ENCODE measurements at places on chromosomes 3 and 15. TPM values are rescaled to one million over a fixed set of nuclear protein-coding genes. Genes with fewer than 3 reads are reported as not detected.

Gene HES1
- 36.7 TPM for total RNA-seq

- no peak for DNase-seq
- no peak overlapping the region for H3K4me3 ChIP-seq
- no peaks in the 10 kb centered on the region for H3K36me3 ChIP-seq
- H3K27ac ChIP-seq = no peak overlapping the region
- peaks cover 22% of the 10 kb centered on the region for H3K27me3 ChIP-seq
These were observed 56.2 kb upstream of the GLCE start for GRCh38 chr15:69104050-69104750.

DNA sequence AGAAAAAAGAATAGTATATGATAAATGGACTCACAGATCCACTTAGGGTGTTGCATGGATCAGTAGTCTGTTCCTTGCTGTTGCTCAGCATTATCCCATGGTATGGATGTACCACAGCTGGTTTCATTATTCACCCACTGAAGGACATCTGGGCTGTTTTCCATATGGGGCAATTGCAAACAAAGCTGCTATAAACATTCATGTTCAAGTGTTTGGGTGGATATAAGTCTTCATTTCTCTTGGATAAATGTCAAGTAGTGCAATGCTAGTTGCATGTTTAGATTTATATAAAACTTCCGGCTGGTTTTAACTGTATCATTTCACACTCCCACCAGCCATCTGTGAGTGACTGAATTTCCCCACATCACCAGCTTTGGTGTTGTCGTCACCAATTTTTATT, 137.7 kb downstream of the ASB7 start:
- H3K4me1 ChIP-seq = no peaks in the 10 kb centered on the region
- no peak overlapping the region for H3K4me3 ChIP-seq

Gene CLEC3B
- total RNA-seq = 47.1 TPM

Gene PRKAR2A
- 73.3 TPM for total RNA-seq

Gene SNTN
- not detected for total RNA-seq

- H3K27ac ChIP-seq = no peak overlapping the region
- H3K4me3 ChIP-seq = no peak overlapping the region
- no peak for DNase-seq
These were observed 21.8 kb downstream of the FBXO45 start for GRCh38 chr3:196590279-196590678.

Gene CHP1
- 77.0 TPM for total RNA-seq

DNA sequence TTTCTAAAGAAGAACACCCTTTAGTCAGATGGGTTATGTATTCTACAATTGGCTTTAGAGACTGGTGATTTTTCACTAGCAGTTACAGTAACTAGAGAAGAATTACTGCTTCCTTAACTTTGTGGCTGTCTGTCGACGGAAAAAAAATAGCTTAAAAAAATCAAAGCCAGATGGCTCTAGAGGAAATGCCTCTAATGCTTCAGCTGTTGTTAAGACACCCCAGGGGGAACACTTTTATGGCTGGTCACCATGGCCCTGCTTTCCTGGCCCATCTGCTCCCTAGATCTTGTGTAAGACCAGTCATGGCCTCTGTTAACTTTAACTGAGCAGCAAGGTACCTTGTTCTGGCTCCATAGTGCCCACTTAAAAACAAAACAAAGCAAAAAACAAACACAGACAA, 198.6 kb upstream of the PLSCR5 start:
- no peaks in the 10 kb centered on the region for H3K27me3 ChIP-seq
- peak overlapping the region; percentile 86 for H3K27ac ChIP-seq

Gene ACTR8
- 42.6 TPM for total RNA-seq

Gene GHSR
- not detected for total RNA-seq

- H3K27ac ChIP-seq = no peak overlapping the region
- H3K4me1 ChIP-seq = no peaks in the 10 kb centered on the region
- DNase-seq = no peak
- peaks cover 1% of the 10 kb centered on the region for H3K36me3 ChIP-seq
- H3K27me3 ChIP-seq = peaks cover 30% of the 10 kb centered on the region
- no peak overlapping the region for H3K4me3 ChIP-seq
These were observed 119.8 kb upstream of the TLE3 start for GRCh38 chr15:70217226-70218160.

GRCh38 chr15:41774882-41775417, 666 bp downstream of the MAPKBP1 start:
- H3K36me3 ChIP-seq = no peaks in the 10 kb centered on the region
- H3K27me3 ChIP-seq = no peaks in the 10 kb centered on the region
- peak overlapping the region; percentile 92 for H3K27ac ChIP-seq
- H3K4me1 ChIP-seq = peaks cover 61% of the 10 kb centered on the region
- DNase-seq = no peak
- H3K4me3 ChIP-seq = peak overlapping the region; percentile 80

DNA sequence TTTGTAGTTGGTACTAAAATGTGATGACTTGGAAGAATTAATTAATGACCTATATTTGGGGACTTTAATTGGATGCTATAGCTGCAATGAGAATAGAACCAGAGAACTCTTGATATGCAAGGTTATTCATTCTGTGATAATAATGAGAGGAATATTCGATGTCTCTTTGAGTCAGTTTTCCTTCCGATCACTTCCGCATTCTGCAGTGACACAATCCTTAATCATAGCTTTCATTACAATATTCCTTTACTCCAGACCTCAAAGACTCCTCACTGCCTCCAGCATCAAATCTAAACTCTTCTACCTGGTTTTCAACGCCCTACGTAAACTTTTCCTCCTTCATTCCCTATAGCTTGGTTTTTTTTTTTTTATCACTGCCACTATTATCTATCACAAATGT, 21.6 kb downstream of the B3GNT5 start:
- no peak for DNase-seq
- peaks cover 5% of the 10 kb centered on the region for H3K36me3 ChIP-seq
- H3K27ac ChIP-seq = no peak overlapping the region
- H3K27me3 ChIP-seq = no peaks in the 10 kb centered on the region

Gene CCK
- not detected for total RNA-seq

GRCh38 chr3:63022114-63022513, 146.9 kb upstream of the CADPS start:
- no peak overlapping the region for H3K27ac ChIP-seq
- no peaks in the 10 kb centered on the region for H3K27me3 ChIP-seq
- H3K4me3 ChIP-seq = no peak overlapping the region
- no peak for DNase-seq
- no peaks in the 10 kb centered on the region for H3K36me3 ChIP-seq
- H3K4me1 ChIP-seq = no peaks in the 10 kb centered on the region

Gene CNTN3
- total RNA-seq = 2.1 TPM

GRCh38 chr3:44955917-44956316, 20.1 kb downstream of the ZDHHC3 start:
- H3K4me3 ChIP-seq = no peak overlapping the region
- no peaks in the 10 kb centered on the region for H3K4me1 ChIP-seq
- no peak overlapping the region for H3K27ac ChIP-seq
- no peak for DNase-seq
- H3K36me3 ChIP-seq = peaks cover 2% of the 10 kb centered on the region
- no peaks in the 10 kb centered on the region for H3K27me3 ChIP-seq

Gene IMPG2
- 0.80 TPM for total RNA-seq

- H3K4me3 ChIP-seq = peak overlapping the region; percentile 88
- no peaks in the 10 kb centered on the region for H3K36me3 ChIP-seq
These were observed 159.0 kb upstream of the CHRNA7 start for GRCh38 chr15:31871166-31871886.

Gene MNS1
- 1.5 TPM for total RNA-seq

- H3K36me3 ChIP-seq = no peaks in the 10 kb centered on the region
- H3K27ac ChIP-seq = no peak overlapping the region
- no peak overlapping the region for H3K4me3 ChIP-seq
- DNase-seq = no peak
These were observed 125.8 kb downstream of the TNIK start for GRCh38 chr3:171334465-171334811.

DNA sequence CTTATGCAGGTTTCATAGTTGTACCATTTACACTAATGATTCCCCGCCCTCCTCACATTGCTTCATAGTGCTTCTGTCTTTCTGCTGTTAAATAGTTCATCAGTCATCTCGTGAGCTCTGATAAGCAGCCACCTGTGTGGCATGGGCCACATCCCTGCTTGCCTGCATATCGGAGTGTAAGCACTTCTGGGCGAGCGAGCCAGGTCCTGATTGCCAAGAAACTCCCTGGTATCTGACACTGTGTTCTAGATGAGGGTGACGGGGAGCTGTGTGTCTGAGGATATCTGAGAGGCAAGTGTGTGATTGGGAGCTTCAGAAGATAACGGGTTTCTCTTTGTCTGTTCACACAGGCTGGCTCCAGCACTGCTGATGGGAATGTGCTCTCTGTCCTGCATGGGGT, 130.6 kb downstream of the LRIG1 start:
- DNase-seq = no peak
- H3K36me3 ChIP-seq = peaks cover 20% of the 10 kb centered on the region
- no peak overlapping the region for H3K27ac ChIP-seq
- peaks cover 18% of the 10 kb centered on the region for H3K4me1 ChIP-seq

- H3K36me3 ChIP-seq = no peaks in the 10 kb centered on the region
- H3K4me1 ChIP-seq = no peaks in the 10 kb centered on the region
- no peak overlapping the region for H3K27ac ChIP-seq
- no peak overlapping the region for H3K4me3 ChIP-seq
- DNase-seq = no peak
- peaks cover 4% of the 10 kb centered on the region for H3K27me3 ChIP-seq
These were observed 75.5 kb upstream of the TRA2B start for GRCh38 chr3:186013312-186013711.

DNA sequence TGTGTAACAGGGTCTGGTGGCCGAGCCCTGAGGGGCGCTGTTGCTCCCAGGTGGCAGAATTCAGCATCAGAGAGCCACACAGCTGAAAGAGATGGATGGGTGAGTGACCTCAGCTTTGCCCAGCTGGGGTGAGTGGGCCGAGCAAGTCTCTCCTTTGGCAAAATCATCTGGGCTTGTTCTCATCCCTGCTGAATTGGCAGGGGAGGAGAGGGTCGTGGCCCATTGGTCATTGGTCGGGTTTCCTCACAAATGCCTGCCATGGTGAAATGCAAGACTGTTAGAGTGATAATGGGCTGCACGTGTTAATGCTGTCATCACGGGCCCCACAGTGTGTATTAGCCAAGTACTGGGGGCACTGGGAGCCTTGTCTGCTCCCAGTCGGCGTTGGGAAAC, 15.9 kb downstream of the ABHD2 start:
- DNase-seq = no peak
- H3K27ac ChIP-seq = peak overlapping the region; percentile 93
- no peaks in the 10 kb centered on the region for H3K27me3 ChIP-seq
- peaks cover 66% of the 10 kb centered on the region for H3K4me1 ChIP-seq

DNA sequence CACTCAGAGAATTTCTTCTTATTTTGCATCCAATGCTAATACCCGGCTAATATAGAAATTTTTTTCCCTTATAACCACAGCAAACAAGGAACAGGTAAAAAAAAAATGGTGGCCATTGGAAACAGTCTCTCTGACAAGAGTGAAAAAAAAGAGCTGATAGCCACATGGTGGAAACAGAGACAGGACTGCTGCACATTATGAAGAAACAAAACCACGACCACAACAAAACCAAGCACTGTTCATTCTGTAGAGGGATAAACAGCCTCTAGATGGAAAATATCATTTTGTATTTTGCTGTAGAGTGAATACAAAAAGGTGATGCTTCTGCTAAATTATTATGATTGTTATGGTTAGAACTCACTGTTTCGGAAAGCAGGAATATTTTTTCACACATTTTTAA, 686.2 kb downstream of the NLGN1 start:
- H3K27ac ChIP-seq = no peak overlapping the region
- no peaks in the 10 kb centered on the region for H3K4me1 ChIP-seq
- no peak overlapping the region for H3K4me3 ChIP-seq
- H3K27me3 ChIP-seq = no peaks in the 10 kb centered on the region

DNA sequence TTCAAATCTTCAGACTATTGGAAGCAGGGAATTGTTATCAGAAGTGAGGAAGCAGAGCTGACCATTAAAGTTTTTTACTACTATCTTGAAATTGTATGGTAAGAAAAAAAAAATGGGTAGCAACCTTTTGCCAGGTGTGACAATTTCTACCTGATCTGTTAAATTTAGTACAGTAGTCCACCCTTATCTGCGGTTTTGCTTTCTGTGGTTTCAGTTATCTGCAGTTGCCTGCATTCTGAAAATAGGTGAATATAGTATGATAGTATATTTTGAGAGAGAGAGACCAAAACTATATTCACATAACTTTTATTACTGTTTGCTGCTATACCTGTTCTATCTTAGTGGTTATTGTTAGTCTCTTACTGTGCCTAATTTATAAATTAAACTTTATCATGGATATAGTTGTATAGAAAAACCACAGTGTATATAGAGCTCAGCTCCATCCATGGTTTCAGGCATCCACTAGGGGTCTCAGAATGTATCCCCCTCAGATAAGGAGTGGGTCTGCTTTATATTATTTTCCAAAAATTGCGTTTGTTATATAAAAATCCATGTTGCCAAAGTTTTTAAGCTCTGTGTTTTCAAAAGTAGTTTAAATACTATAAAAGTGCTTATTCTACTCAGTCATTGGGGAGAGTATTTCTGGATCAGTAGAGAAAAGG, 69.9 kb downstream of the PTPRG start:
- H3K27ac ChIP-seq = no peak overlapping the region
- H3K4me1 ChIP-seq = peaks cover 30% of the 10 kb centered on the region
- H3K36me3 ChIP-seq = peaks cover 4% of the 10 kb centered on the region
- no peak overlapping the region for H3K4me3 ChIP-seq

DNA sequence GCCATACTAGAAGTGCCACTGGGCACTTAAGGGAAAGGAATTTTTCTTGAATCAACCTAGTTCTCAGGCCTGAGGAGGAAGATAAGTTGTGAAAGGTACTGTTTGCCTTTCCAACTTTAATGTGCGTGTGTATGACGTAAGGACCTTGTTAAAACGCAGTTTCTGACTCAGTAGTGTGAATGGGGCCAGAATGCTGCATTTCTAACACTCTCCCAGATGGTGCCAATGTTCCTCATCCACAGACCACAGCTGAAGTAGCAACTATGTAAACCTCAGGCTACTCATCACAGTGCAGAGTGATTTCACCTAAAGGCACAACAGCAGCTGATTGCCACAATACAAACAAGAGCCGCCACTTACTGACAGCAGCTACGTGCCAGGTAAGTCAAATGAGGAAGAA, 103.6 kb downstream of the OTOL1 start:
- peaks cover 11% of the 10 kb centered on the region for H3K27me3 ChIP-seq
- DNase-seq = no peak
- H3K36me3 ChIP-seq = no peaks in the 10 kb centered on the region
- no peak overlapping the region for H3K27ac ChIP-seq
- H3K4me1 ChIP-seq = no peaks in the 10 kb centered on the region
- H3K4me3 ChIP-seq = no peak overlapping the region

Gene STAC
- not detected for total RNA-seq

- no peak overlapping the region for H3K27ac ChIP-seq
- H3K4me1 ChIP-seq = peaks cover 16% of the 10 kb centered on the region
- no peaks in the 10 kb centered on the region for H3K27me3 ChIP-seq
- no peak for DNase-seq
- H3K4me3 ChIP-seq = no peak overlapping the region
These were observed 4.6 kb downstream of the SPCS1 start for GRCh38 chr3:52710512-52710911.

Gene LRRIQ4
- total RNA-seq = not detected

Gene SNX22
- 0.27 TPM for total RNA-seq

DNA sequence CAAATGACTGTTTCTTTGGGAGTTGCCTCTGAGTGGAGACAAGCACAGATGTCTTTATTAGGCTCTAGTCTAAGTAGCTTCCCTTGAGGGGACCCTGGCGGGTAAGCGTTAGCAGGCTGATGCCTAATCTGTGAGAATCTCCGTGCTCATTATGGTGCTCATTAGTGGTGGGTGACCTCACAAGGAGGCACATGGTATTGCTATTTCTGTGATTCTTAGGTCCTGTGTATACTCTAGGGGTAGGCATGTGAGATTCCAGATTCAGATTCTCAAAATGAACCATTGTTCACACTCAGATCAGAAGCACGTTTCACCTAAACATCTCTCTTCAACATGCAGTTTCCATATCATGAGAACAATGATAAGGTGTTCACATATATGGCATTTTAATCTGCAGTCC, 809.7 kb downstream of the NR2F2 start:
- H3K36me3 ChIP-seq = no peaks in the 10 kb centered on the region
- no peaks in the 10 kb centered on the region for H3K4me1 ChIP-seq
- H3K27me3 ChIP-seq = no peaks in the 10 kb centered on the region
- no peak for DNase-seq
- no peak overlapping the region for H3K27ac ChIP-seq
- no peak overlapping the region for H3K4me3 ChIP-seq
